ENCODE measurements at places on chromosomes 4 and X.

DNA sequence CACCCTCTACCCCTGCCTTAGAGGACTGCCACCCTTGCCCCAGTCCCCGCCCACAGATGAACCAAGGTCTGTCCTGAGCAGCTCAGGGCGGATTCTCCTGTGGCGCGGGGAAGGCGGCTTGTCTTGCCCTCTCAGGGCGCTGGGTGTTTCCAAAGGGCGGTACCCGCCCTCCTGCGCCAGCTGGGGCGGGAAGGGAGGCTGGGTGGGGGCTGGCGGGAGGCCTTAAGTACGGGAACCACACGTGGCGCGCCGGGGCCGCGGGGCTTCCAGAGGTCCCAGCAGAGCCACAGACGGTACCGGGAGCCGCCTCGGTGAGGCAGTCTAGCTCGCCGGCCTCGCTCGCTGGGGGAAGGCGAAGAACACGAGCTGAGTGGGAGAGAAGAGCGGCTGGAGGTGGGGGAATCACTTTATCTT is 361.1 kb downstream of the MID1IP1 start:
- ATAC-seq = no peak

DNA sequence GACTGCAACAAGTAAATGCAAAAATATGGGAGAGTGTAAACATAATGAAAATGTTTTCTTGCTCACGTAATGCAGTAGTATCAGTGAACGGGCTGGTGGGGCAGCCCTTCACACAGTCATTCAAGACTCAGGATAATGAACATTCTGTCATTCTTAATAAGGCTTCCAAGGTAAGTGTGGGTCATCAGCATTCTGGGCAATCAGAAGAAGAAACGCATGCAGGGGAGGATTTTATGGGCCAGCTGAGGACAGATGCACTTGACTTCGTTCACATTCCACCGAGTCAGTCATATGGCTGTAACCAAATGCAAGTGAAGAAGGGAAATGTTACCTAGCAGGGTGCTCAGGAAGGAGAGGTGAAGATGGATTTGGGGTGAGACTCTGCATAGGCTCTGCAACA is 68.0 kb upstream of the MAP9 start:
- no peak for ATAC-seq

DNA sequence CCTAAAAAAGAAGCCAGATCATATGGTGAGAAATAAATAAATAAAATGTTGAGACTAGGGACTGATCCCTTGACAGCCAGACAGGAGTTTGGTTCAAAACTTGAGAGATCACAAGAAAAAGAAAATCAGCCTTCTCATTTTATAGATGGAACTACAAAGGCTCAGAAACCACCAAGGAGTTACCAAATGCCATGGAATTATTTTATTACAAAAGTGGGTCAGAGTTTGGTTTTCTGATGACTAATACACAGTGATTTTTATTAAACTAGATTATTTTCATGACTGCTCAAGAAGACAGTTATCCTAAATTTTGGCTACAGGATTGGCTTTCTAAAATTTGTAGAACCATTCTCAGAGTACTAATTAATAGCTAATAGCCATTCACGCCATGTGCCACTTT is 6.2 kb downstream of the CXCL1 start:
- no peak for ATAC-seq

DNA sequence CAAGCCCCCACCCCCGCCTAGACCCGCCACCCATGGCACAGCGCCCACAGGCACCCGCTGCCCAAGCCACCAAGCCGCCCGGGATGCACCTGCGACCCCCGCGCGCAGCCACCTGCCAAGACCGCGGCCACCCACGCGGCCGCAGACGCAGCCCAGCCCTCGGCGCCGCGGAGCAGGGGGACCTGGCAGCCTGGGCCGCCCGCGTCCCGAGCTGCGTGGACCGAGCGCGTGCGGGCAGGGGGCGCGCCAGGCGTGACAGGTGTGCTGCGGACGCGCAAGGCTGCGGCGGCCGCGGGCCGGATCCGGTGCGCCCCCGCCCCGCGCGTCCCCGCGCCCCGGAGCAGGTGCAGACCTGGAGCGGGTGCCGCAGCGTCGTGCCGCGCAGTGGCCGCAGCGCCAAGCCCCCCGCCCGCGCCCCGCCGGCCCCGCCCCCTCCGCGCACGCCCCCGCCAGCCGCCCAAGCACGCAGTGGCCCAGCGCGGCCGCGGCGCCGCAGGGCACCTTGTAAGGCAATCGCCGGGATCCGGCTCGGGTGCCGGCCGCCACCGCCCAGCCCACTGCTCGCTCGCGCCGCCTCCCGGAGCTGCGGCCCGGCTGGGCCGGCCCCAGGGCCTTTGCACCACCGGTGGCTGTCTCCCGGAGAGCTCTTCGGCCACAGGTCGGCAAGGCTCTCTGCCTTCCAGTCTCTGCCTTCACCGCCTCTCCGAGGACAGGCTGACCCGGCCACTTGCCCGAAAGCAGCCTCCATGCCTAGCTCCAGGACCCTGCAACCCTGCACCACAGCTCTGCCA is at the start of gene PNCK:
Gene PNCK (minus strand): TSS at position 386 of the 791 bp plus-strand sequence. CDS start 737 bp downstream, outside the sequence.
- ATAC-seq = no peak

DNA sequence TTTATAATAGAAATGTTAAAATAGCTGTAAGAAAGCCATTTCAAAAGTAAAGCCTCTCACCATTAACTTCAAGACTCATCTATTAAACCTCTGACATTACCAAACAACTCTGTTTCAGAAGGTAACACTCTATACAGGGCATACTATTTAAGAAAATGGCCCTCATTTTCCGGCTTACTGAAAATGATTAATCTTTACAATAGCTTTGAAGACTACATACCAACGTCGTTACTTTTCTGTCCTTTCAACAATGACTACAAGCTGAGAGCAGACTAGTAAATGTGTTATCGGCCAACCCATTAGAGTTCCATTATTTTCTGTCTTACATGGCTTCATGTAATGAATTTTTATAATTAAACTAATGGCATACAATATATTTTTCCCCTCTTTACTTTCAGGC is 593.6 kb upstream of the FTHL17 start:
- no peak for ATAC-seq
